ENCODE measurements at places on chromosomes 6 and 20.

GRCh38 chr6:130679684-130680083 lies 147.5 kb upstream of the SMLR1 start:
- H3K36me3 ChIP-seq: no peaks in the 10 kb centered on the region
- DNase-seq: no peak
- peak overlapping the region; percentile 75 for H3K27ac ChIP-seq
- no peaks in the 10 kb centered on the region for H3K27me3 ChIP-seq
- no peaks in the 10 kb centered on the region for H3K4me1 ChIP-seq

GRCh38 chr6:114998492-114998891 lies 655.7 kb upstream of the HS3ST5 start:
- H3K27ac ChIP-seq: no peak overlapping the region
- no peak overlapping the region for H3K4me3 ChIP-seq
- H3K4me1 ChIP-seq: no peaks in the 10 kb centered on the region
- no peak for DNase-seq
- H3K36me3 ChIP-seq: no peaks in the 10 kb centered on the region

GRCh38 chr20:62258499-62259293 lies 20.4 kb downstream of the OSBPL2 start:
- H3K27ac ChIP-seq: no peak overlapping the region
- no peak for DNase-seq
- no peaks in the 10 kb centered on the region for H3K27me3 ChIP-seq

DNA sequence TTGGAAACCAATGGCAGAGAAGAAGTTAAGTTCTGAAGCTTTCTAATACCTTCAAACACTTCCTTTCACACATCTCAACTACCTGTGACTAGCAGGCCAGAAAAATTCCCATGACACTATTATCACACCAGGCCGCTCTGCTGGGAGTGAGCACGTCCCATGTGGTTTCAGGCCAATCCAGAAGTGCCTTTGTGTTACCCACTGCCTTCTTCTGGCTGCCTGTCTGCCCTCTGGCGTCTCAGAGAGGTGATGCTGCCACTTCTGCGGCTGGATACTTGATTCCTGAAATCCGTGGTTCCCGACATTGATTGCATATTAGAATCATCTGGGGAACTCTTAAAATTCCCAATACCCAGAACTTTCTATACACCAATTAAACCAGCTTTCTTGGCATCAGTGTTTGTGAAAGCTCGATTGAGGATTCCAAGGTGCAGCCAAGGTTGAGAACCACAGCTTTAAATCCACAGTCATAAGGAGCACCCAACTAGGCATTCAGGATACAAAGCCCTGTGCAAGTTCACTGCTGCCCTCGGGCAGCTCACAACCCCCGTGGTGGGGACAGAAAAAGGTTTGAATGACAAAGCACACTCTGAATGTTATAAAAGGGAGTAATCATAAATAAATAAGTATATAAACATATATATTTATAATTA lies 65.6 kb downstream of the STMND1 start:
- H3K36me3 ChIP-seq: no peaks in the 10 kb centered on the region
- H3K27me3 ChIP-seq: no peaks in the 10 kb centered on the region
- no peak for DNase-seq
- no peak overlapping the region for H3K4me3 ChIP-seq
- H3K4me1 ChIP-seq: no peaks in the 10 kb centered on the region

DNA sequence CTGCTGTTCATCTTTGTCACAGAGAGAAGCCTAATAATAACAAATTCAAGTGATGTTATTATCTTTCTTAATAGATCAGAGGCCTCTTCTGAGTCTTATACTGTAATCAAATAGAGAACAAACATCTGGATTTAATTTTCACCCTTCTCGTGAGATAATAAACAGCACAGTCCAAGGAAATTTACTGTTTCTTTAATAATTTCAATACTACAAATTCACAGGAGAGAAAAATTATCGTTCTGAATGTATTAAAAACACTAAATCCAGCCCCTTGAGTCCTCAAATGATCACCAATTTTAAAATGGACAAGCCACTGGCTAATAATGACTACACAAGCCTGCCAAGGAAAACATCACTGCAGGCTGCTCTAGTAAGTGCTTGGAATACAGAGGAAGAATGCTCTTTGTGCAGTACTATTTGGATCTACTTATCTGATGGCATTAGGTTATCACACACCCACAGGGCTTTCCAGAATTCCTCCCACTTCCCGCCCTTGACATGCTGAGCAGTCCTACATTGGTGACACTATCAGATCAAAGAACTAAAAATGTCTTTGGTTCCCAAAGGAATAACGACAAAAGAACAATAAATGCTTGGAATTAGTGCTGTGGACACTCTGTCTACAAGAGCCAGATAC lies 38.1 kb downstream of the SYNE1 start:
- DNase-seq: no peak
- no peaks in the 10 kb centered on the region for H3K4me1 ChIP-seq
- H3K27ac ChIP-seq: no peak overlapping the region
- no peaks in the 10 kb centered on the region for H3K27me3 ChIP-seq
- H3K4me3 ChIP-seq: no peak overlapping the region

GRCh38 chr6:143595251-143596036 lies 82.3 kb upstream of the PHACTR2 start:
- H3K27me3 ChIP-seq: no peaks in the 10 kb centered on the region
- no peak overlapping the region for H3K4me3 ChIP-seq
- peaks cover 8% of the 10 kb centered on the region for H3K4me1 ChIP-seq

DNA sequence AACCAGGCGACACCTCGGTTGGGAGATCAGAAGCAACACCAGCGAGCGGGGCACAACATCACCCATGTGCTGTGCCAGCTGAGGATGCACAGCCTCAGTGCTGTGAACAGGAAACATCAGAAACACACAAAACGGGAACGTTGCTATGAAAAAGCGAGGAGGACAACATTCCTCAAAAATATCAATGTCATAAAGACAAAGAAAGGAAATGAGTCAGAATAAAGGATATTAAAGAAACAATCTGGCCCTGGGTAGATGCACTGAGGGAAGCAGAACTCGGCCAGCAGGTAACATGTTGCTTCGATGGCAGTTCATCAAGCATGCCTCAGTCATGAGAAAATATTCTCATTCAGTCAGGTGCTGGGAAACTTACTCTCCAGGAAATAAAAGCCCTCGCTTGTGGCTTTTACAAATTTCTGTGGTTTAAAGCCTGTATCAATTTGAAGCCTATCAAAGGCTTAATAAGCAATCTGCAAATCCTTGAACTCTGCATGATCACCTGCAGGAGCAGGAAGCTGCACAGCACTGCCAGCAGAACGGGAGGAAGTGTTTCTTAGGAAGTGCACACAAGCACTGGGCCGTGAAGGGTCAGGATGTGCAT lies 77.5 kb downstream of the GINS1 start:
- no peaks in the 10 kb centered on the region for H3K4me1 ChIP-seq
- no peak overlapping the region for H3K4me3 ChIP-seq

- DNase-seq: no peak
- H3K27ac ChIP-seq: no peak overlapping the region
- no peaks in the 10 kb centered on the region for H3K4me1 ChIP-seq
- H3K4me3 ChIP-seq: no peak overlapping the region
- no peaks in the 10 kb centered on the region for H3K27me3 ChIP-seq
These were observed 29.1 kb downstream of the MRAP2 start for GRCh38 chr6:84062519-84063154.

- H3K27ac ChIP-seq: no peak overlapping the region
- no peak for DNase-seq
- H3K4me3 ChIP-seq: no peak overlapping the region
- no peaks in the 10 kb centered on the region for H3K4me1 ChIP-seq
These were observed 206.8 kb downstream of the TINAG start for GRCh38 chr6:54515013-54515412.

GRCh38 chr6:157556144-157556645 lies 175.2 kb downstream of the ZDHHC14 start:
- no peaks in the 10 kb centered on the region for H3K27me3 ChIP-seq
- H3K4me3 ChIP-seq: no peak overlapping the region
- H3K27ac ChIP-seq: no peak overlapping the region
- H3K36me3 ChIP-seq: no peaks in the 10 kb centered on the region
- no peaks in the 10 kb centered on the region for H3K4me1 ChIP-seq

DNA sequence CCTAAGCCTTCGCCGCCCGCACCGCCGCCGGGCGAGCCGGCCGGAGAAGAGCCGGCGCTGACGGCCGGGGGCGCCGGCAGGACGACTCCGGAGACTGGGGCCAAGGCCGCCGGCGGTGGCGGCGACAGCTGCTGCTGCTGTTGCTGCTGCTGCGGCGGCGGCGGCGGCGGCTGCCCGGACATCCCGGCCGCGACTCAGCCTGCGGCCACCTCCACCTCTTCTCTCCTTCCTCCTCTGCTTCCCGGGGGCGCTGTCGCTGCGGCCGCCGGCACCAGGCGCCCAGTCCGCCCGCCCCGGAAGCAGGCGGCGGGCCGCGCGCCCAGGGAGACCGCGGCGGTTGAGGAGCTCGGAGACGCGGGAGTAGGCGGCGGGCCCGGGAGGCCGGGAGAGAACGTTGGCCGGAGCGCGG lies 307 bp downstream of the RANBP9 start:
- peaks cover 14% of the 10 kb centered on the region for H3K4me1 ChIP-seq
- peak overlapping the region; percentile 76 for H3K4me3 ChIP-seq
- H3K27me3 ChIP-seq: no peaks in the 10 kb centered on the region
- H3K27ac ChIP-seq: peak overlapping the region; percentile 96

DNA sequence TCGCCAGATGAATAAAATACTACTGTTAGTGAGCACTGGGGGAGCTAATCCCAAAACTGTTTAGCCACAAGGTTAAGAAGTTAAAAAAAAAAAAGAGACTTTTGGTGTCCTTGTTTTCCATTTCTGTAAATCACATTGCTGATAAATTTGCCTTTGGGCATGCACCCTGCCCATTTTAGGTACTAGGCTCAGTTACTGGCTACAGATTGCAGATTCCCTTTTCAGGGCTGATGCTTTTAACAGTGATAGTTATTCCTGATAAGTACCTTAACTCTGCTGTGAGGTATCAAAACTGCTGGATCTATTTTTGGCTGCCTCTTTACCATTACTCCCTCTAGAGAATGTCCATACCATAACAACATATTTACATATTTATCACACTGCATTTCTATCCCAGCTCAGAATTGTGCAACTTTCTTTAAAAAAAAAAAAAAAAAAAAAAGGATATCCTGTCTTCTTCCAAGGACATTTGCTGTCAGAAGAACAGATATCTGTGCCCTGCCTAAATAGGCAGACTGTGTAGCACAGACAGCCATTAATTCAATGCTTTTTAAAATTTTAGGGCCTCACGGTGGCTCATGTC lies 94.5 kb downstream of the SSR1 start:
- no peak overlapping the region for H3K4me3 ChIP-seq
- no peak overlapping the region for H3K27ac ChIP-seq
- peaks cover 17% of the 10 kb centered on the region for H3K36me3 ChIP-seq
- no peak for DNase-seq
- no peaks in the 10 kb centered on the region for H3K4me1 ChIP-seq
- no peaks in the 10 kb centered on the region for H3K27me3 ChIP-seq

DNA sequence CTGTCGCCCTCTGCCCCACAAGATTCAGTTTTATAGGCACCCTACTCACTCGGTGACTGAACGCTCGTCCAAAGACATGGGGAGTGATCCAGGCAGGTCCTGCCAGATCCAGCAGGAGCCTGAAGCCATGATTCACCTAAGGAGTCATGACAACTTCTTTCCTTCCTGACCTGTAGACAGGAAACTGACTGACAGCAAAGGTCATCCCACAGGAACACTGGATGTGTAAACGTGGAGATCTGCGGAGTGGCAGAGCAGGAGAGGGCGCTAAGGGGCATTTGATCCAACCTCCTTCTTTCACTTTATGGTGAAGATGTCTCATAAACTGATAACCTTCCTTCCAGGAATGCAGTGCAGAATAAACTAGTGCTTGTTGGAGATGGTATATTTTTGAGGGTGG lies 192.2 kb downstream of the GJA10 start:
- H3K27me3 ChIP-seq: no peaks in the 10 kb centered on the region
- DNase-seq: no peak
- H3K4me1 ChIP-seq: no peaks in the 10 kb centered on the region
- H3K4me3 ChIP-seq: no peak overlapping the region

DNA sequence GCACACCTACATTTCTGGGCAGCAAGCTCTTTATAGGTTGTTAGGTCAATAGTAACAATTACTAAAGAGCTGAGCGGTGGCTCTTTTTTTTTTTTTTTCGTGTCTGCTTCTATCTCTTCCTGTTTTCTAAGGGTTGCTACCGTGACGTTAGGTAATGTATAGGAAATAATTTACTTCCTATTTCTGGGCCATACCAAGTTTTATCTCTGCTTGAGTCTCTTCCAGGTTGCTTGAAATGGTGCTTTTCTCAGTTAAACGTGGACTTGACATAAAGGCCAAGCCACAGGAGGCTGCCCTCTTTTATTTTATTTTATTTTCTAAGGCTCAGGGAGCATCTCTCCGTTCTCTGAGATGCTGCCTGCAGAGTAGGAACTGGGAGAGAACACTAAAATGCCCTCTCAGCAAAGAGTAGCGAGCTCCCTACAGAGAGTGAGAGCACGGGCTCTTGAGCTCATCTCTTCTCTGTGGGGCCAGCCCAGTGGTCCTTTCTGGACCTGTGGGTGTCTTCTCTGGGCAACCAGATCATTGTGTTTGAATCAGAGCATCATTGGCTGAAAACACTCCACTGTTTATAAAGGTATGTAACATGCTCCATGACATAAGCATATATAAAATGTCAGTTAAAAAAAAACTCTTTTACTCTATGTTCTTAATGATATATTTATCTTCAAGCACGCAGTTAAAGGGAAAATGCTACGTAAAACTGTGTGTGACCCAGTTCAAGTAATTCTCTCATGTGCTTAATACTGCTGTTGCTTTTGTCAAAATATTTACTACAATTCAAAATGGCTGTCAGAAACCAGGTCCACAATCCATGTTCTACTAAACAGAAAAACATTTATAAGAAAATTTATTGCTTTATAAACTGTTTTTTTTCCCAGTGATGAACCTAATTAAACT lies at the start of gene ZNF831:
Gene ZNF831, plus strand, starts transcription at position 191 of the 900 bp plus-strand sequence. CDS start 27,199 bp downstream, outside the sequence.
- no peak within 1 kb of the TSS for H3K27ac ChIP-seq
- H3K36me3 ChIP-seq: no peaks in the 10 kb centered on the region
- no peaks in the 10 kb centered on the region for H3K4me1 ChIP-seq

DNA sequence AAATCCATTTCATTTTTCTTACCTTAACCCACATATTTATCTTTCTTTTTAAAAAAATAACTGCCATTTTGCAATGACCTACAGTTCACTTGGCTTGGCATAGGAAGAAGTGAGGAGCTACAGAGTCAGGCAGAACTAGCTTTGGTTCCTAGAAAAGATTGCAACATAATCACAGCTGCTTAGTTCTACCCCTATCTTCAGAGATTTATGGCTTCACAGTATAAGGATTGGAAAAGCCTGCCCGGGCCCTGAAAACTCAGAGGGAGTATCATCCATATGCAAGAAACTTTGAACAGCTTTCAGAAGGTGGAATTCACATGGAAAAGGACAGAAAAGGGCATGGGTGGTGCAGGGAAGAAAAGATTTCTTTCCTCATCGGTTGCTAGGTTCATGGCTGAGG lies 774.3 kb upstream of the CHD6 start:
- no peak for DNase-seq
- no peaks in the 10 kb centered on the region for H3K36me3 ChIP-seq
- H3K27ac ChIP-seq: no peak overlapping the region
- H3K4me1 ChIP-seq: no peaks in the 10 kb centered on the region
- no peaks in the 10 kb centered on the region for H3K27me3 ChIP-seq
- H3K4me3 ChIP-seq: no peak overlapping the region

All from tibial artery (tissue), 4 donors.